ENCODE measurements at places on chromosomes 3 and 15. TPM values are rescaled to one million over a fixed set of nuclear protein-coding genes. Genes with fewer than 3 reads are reported as not detected.

The SLC33A1 gene
- total RNA-seq, result 21.5 TPM

The LINGO1 gene
- total RNA-seq, result not detected

The ACTC1 gene
- total RNA-seq, result 0.33 TPM

The KIF15 gene
- total RNA-seq, result 3.8 TPM

The CACNA1D gene
- 0.17 TPM for total RNA-seq

The GP9 gene
- not detected for total RNA-seq

The PARP6 gene
- total RNA-seq, result 27.4 TPM

The TMC3 gene
- not detected for total RNA-seq

All from fibroblast of lung (primary cell).